ENCODE measurements at places on chromosomes 4 and X. TPM values are rescaled to one million over a fixed set of nuclear protein-coding genes. Genes with fewer than 3 reads are reported as not detected.

TCEANC gene
- polyA plus RNA-seq = 0.53 TPM

- peaks cover 3% of the 10 kb centered on the region for H3K36me3 ChIP-seq
- H3K4me3 ChIP-seq = no peak overlapping the region
- peaks cover 12% of the 10 kb centered on the region for H3K4me1 ChIP-seq
- no peak for DNase-seq
- no peaks in the 10 kb centered on the region for H3K27me3 ChIP-seq
Observed at GRCh38 chr4:24806206-24806990, 11.0 kb downstream of the SOD3 start.

DNA sequence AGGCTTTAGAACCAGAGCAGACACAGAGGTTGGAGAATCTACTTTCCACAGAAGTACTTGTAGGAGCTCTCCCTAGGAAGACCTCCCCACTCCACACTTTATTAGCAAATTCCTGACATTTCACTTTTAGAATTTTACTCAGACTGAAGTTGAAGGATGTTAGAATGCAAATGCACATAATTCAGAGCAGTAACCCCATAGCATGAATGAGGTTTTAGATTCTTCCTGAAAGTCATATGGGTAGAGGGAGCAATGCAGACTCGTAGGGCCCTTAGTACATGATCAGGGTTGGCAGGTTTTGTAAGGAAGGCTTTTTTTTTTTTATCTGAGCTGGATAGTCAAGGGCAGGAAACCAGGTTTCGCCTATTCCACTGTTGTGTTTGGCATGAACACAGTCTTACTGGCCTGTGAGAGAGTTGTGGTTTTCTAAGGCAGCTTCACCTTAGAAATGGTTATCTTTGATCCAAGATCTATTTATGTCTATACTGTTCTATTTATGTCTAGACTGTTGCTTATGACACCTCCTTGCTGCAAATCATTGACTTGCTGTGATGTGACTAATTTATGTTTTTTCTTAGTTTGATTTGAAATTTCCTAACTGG lies 48.9 kb downstream of the SPATA18 start:
- no peaks in the 10 kb centered on the region for H3K4me1 ChIP-seq
- no peak overlapping the region for H3K4me3 ChIP-seq

GRCh38 chrX:45557387-45557786 lies 356.7 kb upstream of the DIPK2B start:
- no peaks in the 10 kb centered on the region for H3K4me1 ChIP-seq
- H3K27ac ChIP-seq = no peak overlapping the region
- peak; percentile 1 for DNase-seq
- no peak overlapping the region for H3K4me3 ChIP-seq
- no peaks in the 10 kb centered on the region for H3K27me3 ChIP-seq

GRCh38 chr4:182496408-182496807 lies 253.2 kb downstream of the TENM3 start:
- DNase-seq = no peak
- H3K27me3 ChIP-seq = no peaks in the 10 kb centered on the region
- H3K36me3 ChIP-seq = no peaks in the 10 kb centered on the region

- H3K36me3 ChIP-seq = no peaks in the 10 kb centered on the region
- DNase-seq = peak; percentile 5
- no peak overlapping the region for H3K4me3 ChIP-seq
- no peaks in the 10 kb centered on the region for H3K4me1 ChIP-seq
- H3K27ac ChIP-seq = no peak overlapping the region
Observed at GRCh38 chrX:129686422-129686948, 31.7 kb upstream of the APLN start.

GRCh38 chrX:77788050-77788449 lies 2.0 kb upstream of the ATRX start:
- H3K4me3 ChIP-seq = no peak overlapping the region
- H3K27me3 ChIP-seq = no peaks in the 10 kb centered on the region
- H3K4me1 ChIP-seq = no peaks in the 10 kb centered on the region
- H3K27ac ChIP-seq = no peak overlapping the region
- peak; percentile 14 for DNase-seq
- H3K36me3 ChIP-seq = no peaks in the 10 kb centered on the region
